ENCODE measurements at places on chromosomes 6 and 20.

- DNase-seq: no peak
Observed at GRCh38 chr6:43707767-43708166, 20.2 kb upstream of the MRPS18A start.

- no peak for DNase-seq
Observed at GRCh38 chr6:38452816-38453660, 186.7 kb downstream of the BTBD9 start.

GRCh38 chr20:50371878-50372769, 138.1 kb upstream of the PTPN1 start:
- no peak for DNase-seq

GRCh38 chr6:16518265-16518664, 243.0 kb downstream of the ATXN1 start:
- DNase-seq: no peak

DNA sequence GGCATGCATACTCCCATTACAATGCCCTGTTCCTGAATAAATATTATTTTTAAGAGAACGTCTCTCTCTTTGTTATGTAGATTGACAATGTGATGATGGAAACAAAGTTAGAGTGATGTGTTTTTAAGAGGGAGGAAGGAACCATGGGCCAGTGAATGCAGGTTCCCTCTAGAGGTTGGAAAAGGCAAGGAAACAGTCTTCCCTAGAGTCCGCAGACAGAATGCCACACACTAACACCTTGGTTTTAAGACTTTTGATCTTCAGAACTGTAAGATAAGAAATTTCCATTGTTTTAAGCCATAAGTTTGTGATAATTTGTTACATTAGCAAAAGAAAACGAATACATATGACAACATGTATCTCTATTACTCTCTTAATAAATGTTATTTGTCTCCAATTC, 4.7 kb upstream of the CENPW start:
- no peak for DNase-seq

GRCh38 chr6:24881376-24881775, 54.4 kb downstream of the RIPOR2 start:
- no peak for DNase-seq

- DNase-seq: no peak
Observed at GRCh38 chr6:13370623-13371022, 42.3 kb upstream of the TBC1D7 start.

GRCh38 chr6:2429460-2429859, 184.1 kb upstream of the GMDS start:
- DNase-seq: peak; percentile 57

- no peak for DNase-seq
Observed at GRCh38 chr6:142341855-142342330, 40.1 kb downstream of the ADGRG6 start.

DNA sequence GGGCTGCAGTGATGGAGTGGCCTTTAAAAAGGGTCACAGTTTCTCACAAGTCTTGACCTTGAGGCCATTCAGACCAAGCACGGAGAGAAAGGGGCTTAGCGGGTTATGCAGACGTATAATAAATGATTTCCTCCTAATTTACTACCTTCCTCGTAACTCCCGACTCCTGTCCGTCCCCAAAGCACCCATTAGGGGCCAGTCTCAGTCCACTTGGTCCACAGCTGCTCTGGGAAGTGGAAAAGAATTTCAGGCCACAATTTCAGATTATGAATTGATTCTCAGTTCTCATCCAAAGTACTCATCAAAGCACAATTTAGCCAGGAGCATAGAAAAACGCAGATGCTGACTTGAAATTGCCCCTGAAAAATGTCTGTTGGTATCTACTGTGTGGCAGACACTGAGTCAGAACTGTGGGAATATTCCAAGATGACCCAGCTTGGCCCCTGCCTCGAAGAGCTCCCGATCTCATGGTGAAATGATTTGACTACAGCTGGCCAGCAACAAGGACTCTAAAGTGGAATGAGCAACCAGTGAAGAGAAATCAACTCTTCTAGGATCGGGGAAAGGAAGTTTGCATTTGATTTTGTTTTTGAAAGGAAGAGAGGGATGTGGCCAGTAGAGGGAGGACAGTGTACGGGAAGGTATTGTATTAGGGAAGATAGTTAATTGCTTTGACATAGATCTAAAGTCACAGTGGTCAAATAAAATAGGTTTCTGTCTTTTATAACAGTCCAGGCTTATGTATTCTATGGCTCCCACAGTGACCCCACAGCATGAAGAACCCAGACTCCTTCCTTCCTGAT, 15.2 kb upstream of the STK35 start:
- DNase-seq: no peak

- DNase-seq: no peak
Observed at GRCh38 chr6:41442800-41443501, 103.2 kb upstream of the FOXP4 start.

DNA sequence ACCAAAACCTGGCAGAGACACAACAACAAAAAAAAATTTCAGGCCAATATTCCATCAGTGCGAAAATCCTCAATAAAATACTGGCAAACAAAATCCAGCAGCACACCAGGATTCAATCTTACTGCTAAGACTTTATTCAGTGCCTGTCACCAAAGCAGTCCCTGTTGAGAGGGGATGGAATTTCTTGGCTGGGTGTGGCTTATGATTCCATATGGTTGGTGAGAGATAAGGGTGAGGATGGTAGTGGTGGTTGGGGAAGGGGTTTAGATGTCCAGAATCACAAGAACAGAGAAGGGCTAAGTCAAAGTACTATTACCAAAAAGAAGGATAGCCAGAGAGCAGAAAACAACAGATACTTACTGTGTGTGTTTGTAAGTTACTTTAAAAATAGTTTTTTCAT, 152.8 kb upstream of the SLC35B3 start:
- DNase-seq: no peak

DNA sequence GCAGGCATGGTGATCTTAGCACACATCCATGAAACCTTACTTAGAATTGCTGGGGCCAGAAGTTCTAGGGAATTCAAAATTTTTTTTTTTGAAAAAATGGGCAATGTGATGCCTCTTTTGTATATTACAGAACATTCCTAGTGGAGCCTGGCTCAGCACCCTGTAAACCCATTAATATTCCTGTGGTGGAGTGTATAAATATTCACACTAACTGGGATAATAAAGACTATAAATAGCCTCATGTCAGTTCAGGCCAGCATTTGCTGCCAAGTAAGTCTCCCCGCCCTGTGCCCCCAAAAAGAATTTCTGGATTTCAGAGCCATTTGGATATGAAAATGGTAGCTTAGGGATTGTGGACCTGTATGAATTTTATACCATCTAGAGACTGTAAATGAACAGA, 14.8 kb downstream of the BANF2 start:
- no peak for DNase-seq

DNA sequence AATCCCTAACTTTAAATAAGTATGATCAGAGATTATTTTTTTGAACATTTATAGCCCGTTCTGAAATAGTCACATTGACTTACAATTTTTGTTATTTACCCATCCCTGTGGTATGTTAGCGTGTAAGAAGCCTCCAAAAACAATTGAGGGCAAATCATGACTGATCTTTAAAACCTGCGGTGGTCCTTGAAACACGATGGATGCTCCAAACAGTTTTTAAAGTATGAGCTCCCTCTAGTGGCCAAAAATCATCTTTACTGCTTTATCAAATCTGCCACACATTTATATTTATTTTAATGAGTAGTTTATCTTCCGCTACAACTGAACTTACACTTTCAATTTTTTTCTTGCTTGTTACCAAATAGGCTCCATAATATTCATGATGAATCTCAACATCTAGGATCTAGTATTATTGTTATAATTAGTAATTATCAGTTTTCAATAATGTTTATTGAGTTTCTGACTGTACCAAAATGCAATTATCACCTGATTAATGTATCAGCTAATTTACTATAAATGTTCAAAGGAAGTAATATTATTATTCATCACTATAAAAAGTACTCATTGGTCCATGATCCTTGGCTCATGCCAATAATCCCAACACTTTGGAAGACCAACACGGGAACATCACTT, 52.2 kb downstream of the MARCKS start:
- peak; percentile 45 for DNase-seq

DNA sequence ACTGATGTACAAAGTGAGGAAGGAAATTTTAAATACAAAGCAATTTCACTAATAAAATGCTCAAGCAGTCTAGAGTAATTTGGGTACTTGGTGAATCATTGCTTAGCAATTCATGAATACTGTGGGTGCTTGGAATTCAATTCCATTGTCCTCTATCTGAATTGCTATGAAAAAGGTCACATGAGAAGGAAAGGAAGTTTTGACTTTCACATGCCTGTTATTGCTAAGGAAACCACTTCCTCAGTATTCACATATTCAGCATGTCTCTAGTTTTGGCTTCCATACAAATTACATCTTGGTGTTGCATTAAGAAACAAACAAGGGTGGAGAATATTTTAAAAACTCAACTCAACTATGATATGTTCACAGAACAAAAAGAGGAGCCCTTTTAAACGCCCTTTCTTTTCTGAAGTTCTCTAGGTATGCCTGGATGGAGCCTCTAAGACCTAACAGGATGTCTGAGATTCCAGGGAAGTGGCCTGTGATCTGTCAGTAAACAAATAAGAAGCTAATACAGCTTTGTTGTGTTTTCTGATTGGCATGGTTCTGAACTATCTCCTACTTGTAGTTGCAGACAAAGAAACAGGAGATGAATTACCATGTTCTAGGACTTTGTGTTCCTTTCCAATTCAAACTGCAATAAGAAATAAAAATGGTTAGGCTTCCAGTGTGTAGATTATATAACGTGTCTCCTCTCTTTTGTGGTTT, 190.4 kb downstream of the OGFRL1 start:
- DNase-seq: peak; percentile 84

GRCh38 chr6:83884523-83884922, 25.0 kb downstream of the CYB5R4 start:
- no peak for DNase-seq

DNA sequence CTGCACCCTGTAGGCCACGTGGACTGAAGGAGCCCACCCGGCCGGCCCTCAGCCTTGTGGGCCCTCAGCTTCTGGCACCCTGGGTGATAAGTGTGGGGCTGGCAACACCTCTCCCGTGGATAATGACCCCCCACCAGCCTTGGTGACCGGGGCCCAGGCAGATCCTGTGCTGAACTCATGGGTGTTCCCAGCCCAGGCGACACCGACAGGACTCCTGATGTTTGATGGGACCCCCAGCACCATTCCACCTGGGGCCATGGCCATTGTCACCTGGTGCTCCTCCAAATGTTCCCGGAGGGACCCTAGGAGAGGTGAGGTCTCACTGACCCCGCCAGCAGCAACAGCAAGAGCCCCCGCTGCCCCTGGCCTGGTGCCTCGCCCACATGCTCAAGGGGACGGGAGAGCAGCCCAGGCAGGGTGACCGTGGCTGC, 19.4 kb upstream of the FRMD1 start:
- DNase-seq: no peak

DNA sequence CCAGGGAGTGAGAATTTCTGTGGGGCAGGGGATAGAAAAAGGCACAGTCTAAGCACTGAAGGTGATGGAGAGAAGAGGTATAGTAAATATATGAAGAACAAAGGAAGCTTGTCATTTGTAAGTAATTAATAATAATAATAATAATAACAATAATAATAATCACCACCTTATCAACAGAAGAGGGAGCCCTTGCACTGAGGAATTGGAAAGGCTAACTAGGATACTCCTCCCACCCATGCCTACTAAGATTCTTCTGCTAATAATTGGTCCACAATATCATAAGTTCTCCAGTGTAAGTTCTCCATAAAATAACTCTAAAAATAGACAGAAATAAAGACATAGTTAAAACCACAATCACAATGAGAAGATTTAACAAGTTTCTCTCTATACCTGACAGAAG, 912 bp upstream of the OR12D3 start:
- DNase-seq: no peak

- DNase-seq: no peak
Observed at GRCh38 chr6:138865480-138866109, 69.7 kb downstream of the ECT2L start.

- DNase-seq: no peak
Observed at GRCh38 chr20:57398231-57398821, 7.1 kb downstream of the RBM38 start.

GRCh38 chr6:116485559-116486184, 24.5 kb downstream of the CALHM6 start:
- no peak for DNase-seq

DNA sequence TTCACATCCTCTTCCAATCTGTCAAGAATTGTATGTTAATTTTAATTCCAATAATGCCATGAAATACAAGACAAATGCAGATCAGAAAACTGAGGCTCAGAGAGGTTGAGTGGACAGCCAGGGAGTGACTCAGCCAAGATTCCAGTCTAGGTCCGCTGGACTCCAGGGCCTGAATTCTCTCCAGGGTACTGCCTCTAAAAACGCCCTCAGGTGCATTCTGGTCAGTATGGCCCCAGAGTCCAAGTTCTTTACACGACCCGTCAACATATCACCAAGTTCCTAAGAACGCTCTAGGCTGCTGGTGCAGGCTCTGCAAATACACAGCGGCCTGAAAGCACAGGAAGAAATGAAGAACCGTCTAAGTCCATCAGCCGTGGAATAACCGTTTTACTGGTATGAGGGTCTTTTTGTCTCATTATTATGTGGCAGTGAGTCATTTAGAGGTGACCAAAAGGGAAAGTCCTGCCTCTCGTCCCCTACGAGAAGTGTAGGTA, 709 bp upstream of the ASXL1 start:
- no peak for DNase-seq

- no peak for DNase-seq
Observed at GRCh38 chr6:167758309-167759023, 68.2 kb upstream of the AFDN start.

DNA sequence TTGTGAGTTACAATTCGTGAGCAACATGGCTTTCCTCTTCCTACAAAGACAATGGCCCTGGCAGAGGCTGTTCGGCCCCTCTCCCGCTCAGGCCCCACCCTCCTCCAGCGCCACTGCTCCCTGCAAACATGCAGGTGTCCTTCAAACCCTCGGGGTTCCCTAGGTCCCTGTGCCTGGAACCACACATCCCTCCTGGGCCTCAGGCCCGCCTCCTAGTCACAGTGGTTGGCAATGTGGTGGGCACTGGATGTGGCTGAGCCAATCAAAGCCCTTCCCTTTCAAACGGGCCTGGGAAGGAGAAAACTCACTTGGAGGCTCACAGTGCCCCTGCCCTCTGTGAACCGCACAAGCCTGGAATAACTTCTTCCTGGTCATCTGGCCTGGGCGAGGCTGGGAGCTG, 147.2 kb downstream of the TFAP2C start:
- DNase-seq: no peak

- DNase-seq: peak; percentile 5
Observed at GRCh38 chr6:126117251-126117650, 130.9 kb downstream of the TRMT11 start.

GRCh38 chr6:87350516-87350915, 5.9 kb downstream of the C6orf163 start:
- peak; percentile 23 for DNase-seq

- no peak for DNase-seq
Observed at GRCh38 chr6:15744818-15745402, 82.1 kb upstream of the DTNBP1 start.

- no peak for DNase-seq
Observed at GRCh38 chr20:62699741-62700140, 8.9 kb upstream of the NTSR1 start.

DNA sequence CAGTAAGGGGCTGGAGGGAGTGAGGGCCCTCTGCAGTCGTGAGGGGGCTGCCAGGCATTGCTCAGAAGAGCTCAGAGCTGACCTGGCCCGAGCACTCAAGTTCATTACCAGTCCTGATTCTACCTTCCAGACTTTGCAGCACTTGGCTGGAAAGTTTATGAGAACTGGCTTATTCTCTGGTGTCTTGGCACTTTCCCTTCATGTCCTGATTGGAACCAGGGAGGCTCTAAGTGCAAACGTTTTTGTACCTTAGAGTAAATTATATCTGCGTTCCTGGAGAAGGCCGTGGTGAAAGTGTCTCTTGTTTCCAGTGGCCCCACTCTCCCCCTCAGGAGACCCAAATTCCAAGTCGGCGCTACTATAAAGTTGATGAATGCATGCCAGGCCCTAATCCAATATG, 402.3 kb downstream of the CDC5L start:
- no peak for DNase-seq
